Esophagus squamous epithelium (tissue), 5 donors: ENCODE measurements at places on chromosomes 5 and 9.

DNA sequence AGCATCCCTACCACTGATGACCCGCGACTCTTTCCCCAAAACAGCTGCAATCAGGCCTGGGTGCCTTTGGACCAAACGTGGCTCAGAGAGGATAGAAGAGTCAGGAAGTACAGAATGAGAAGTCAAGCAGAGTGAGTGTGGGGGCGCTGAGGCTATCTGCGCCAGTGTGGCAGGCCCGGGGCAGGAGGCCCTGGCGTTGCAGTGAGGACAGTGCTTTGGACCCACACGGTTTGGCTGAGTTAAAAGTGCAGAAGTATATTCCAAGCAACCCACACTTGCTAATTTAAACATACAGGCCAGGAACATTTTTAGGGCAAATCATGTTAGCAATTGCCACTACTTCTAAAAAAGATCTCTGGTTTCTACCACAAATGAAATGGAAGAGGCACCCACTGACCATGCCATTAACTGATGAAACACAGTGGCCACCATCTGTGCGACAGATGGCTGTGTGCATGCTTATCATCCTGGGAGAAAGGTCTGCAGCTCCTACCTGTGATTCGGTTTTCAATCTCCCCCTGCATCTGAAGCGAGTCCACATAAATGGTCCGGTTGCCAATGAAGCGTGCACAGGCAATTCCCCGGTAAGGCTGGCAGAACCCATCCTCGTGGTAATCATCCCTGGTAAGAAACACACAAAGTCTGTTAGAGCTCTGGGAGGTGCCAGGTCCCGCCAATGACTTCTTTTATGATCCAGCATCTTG lies 213.0 kb downstream of the ROR2 start:
- DNase-seq, result no peak

- DNase-seq, result no peak
Observed at GRCh38 chr9:87587864-87588263, 90.2 kb downstream of the DAPK1 start.

DNA sequence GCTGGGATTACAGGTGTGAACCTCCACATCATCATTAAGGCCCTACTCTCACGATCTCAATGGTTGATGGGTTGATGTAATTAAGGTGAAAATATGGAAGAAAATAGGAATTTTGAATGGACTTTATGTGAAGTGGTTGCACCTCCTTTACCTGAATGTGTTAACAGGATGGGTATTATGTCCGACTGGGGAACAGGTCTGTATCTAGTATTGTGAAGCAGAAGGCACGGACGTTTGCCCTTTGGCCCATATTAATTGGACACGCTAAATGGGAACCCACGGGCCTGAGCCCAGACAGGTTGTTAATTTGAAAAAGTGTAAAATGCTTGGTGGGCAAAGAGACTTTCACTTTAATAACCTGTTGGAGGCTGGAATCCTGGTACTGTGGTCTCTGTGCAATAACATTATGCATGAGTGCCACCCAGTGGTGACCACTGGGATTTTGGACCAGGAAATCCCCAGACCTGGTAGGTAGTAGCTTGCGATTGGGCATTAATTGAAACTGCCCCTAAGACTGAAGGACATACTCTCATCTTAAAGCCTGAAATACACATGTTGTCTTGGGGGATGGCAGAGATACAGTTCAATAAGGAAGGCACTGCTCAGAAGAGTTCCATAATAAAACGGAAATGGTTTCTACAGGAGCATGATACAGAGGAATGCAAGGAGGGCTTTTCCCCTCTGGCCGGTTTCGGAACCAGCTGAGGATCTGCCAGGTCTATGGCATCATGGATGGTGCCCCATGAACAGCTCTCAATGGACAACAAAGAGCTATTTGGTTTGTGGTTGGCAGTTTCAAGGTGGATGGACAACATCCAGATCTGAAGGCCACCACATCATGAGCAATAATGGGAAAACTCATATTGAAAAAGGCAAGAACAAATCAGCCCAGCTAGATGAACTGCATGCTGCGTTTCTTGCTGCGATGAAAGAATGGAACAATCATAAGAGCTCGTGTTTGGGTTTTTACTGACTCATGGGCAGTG lies 26.2 kb upstream of the BICD2 start:
- no peak for DNase-seq

DNA sequence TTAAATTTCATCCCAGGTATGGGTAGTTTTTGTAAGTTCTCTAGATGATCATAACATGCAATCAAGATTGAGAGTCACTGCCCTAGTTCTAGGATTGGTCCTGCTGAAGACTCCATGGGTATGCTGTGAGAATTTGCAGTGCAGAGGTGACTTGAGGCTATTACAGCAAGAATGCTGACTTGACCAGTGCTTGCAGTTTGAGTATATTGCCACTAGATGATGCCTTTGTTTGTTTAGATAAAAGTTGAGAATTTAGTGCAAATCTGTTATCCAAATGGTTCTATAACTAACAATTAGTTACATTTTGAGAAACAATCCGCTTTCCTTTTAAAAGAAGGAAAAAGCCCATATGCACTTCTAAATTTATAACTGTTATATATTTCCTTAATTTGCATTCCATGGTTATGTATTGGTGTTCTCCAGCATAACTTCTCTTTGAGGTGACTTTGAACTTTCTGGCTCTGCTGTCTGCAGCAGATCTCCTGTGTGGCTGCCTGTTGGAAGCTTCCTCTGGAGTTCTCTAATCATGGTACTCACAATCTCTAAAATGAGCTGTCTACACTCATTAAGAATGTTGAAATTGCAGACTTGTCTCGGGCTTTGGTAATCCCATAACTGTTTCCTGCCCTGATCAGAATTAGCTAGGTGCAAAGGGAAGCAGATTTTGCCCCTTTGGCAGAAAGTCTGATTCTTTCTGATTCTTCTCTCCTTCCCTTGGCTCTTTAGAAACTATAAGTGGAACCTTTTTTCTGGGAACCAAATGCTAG lies 24.9 kb downstream of the MELK start:
- no peak for DNase-seq

DNA sequence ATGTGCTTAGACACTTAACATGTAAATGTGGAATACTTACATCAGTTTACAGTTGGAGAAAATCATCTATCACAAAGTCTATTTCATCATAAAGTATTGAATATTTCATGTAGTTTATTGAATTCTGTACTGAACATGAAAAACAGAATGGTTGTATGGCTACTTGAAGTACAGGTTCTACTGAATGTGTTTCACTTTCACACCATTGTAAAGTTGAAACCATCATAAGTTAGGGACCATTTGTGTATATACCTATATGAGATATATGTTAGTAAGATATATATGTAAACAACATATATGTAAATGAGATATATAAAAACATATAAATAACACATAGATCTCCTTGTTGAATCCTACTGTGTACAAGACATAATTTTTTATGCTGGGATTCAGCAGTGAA lies 63.0 kb upstream of the TAF11L2 start:
- DNase-seq, result no peak

DNA sequence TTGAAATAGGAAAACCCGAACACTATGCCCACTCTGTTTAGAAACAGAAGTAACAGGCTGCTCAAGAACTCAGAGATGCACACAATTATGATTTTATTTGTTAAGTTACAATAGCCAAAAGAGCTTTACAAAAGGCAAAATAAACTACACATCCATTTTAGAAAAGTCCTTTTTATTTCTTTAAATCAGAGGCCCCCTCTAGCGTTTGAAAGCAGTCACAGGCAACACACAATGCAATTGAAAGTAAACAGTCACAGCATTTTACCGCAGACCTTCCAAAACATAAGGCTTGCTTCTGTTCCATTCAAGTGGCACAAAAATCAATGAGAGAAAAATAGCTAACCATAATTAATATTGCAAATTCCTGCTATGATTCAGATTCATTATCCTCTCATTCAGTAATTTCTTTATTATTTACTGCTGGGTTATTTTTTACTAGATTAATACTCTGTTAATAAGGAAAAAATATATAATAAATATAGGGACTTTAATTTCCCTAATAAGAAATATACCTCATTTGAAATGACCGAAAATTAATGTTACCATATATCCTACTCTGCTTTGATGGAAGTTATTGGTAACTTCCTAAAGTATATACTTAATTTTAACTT lies 78.3 kb downstream of the CEP120 start:
- no peak for DNase-seq

- DNase-seq, result no peak
Observed at GRCh38 chr9:136995772-136996311, 526 bp downstream of the CLIC3 start.

DNA sequence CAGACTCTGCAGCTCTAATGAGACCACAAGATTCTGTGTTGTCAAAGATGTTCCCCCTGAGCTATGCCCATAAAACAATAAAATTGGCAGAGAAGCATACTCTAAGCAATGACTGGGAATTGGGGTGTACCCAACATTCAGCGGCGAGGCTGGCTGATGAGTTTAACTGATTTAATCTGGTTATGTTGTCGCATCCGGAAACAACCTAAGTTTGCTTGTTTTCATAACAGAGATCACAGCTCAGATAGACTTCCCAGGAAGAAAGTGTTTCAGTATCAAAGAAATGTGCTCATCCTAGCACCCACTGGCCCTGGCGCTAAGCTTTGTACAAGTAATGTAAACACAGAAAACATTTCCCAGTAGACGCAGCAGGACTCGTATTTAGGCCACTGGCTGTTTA lies 7.4 kb downstream of the SEMA5A start:
- no peak for DNase-seq

GRCh38 chr5:147522435-147522834 lies 12.6 kb upstream of the DPYSL3 start:
- DNase-seq, result no peak

DNA sequence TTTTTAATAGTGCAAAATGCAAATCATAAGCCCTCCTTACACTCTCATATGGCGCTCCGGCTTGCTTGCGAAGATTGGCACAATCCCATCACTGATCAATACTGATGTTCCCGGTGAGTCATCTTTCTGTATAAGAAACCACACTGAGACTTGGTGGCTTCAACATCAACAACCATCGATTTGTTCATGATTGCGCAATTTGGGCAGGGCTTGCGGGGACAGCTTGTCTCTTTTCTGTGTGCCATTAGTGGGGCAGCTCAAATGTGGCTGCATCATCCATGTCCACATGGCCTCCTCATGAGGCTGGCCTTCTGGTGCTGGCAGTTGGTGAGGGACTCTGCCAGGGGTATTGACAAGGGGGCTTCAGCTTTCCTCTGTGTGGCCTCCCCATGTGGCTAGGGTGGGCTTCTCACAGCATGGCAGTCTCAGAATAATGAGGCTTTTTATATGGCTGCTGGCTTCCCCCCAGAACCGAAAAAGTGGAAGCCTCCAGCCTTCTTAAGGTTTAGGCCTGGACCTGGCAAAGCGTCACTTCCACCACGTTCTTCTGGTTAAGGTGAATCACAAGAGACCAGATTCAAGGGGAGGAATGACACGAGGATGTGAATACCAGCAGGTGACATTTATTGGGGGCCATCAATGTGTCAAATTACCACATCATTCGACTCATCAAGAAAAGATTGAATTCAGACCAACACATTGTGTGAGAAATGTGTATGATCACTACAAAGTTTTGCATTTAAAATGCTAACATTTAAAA lies 79.5 kb upstream of the NFIL3 start:
- no peak for DNase-seq

GRCh38 chr9:3520564-3520963 lies 5.2 kb downstream of the RFX3 start:
- DNase-seq, result no peak

- DNase-seq, result no peak
Observed at GRCh38 chr9:99850736-99851499, 29.2 kb downstream of the NR4A3 start.

DNA sequence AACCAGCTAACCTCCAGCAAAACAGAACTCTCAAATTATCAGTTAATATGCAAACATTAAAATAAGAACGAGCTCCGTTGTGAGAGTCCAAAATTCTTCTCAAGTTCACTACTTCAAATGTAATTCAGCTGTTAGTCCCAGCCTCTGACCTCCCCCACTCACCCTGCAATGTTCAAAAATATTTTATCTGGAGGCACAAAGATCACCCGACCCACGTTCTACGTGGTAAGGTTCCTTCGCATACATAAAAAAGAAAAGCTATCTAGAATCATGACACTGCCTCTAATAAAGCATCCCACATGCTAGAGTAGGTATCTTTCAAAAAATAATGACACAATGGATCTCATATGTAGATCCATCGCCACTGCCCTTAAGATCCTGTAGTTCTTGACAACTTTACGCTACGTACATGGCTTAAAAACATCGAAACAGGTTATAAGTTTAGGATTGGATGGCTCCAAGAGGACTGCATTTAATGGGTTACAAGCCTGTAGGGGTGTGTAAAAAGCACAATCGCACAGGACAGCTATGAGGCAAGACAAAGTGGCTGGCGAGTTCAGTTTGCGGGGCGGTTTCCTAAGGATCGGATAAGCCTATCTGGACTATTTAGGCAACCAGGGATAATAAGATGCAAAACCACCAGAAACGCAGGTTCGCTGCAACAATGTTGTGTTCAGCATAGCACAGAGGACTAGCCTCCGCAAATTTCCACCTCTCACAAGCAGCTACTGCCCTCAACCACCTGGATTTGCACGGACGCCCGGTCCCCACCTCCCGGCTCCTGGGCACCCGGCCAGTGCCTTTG lies 969 bp downstream of the CLK4 start:
- no peak for DNase-seq

DNA sequence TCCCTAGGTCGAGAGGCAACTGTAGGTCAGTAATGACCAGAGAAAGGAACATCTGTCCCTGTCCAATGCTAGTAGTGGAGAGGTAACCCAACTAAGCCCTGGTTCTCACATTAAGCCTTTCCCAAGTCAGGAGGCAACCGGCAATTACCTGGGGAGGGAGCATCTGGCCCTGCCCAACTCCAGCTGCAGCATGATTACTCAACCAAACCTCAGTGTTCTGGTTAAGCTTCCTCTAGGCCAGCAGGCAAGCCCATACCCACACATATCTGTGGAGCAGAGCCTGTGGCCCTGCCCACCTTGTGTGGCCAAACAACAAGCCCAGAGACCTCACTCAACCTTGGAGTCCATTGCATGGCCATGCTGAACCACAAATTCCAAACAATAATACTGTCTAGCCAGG lies 220.8 kb upstream of the SLC24A2 start:
- DNase-seq, result no peak

GRCh38 chr9:38227061-38227540 lies 158.1 kb upstream of the SHB start:
- no peak for DNase-seq

- DNase-seq, result no peak
Observed at GRCh38 chr9:19445452-19445851, 36.6 kb downstream of the ACER2 start.

- DNase-seq, result no peak
Observed at GRCh38 chr9:82091100-82091499, 102.5 kb downstream of the SPATA31D1 start.
